ENCODE measurements at places on chromosomes 4 and X.

DNA sequence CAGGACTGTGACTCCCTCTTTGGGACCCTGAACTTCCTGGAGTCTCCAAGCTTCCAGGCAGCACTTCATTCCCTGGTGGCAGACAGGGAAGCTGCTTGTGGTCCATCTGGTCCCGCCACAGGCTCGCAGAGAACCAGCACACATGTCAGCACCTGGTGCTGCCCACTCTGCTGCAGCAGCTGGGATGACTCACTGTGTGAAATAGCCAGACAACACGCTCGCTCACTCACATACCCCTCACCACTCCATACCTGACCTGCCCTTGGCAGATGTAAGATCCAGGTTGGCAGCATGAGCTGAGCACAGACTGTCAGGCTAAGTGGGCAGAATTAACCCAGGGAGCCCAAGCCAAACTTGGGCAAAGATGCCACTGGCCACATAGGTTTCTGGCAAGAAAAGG is 613.5 kb downstream of the PCDH18 start:
- DNase-seq: no peak

- DNase-seq: no peak
Observed at GRCh38 chr4:113162089-113162488, 112.6 kb downstream of the ANK2 start.

GRCh38 chrX:45233531-45233930 is 32.9 kb upstream of the DIPK2B start:
- DNase-seq: no peak

DNA sequence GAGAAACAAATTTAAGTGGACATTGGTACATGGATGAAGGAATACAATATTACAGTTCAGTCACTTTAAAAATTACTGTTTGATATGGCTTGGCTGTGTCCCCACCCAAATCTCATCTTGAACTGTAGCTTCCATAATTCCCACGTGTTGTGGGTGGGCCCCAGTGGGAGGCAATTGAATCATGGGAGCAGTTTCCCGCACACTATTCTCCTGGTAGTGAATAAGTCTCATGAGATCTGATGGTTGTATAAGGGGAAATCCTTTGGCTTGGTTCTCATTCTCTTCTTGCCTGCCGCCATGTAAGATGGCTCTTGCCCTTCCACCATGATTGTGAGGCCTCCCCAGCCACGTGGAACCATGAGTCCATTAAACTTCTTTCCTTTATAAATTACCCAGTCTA is 804.2 kb upstream of the FRG1 start:
- no peak for DNase-seq

DNA sequence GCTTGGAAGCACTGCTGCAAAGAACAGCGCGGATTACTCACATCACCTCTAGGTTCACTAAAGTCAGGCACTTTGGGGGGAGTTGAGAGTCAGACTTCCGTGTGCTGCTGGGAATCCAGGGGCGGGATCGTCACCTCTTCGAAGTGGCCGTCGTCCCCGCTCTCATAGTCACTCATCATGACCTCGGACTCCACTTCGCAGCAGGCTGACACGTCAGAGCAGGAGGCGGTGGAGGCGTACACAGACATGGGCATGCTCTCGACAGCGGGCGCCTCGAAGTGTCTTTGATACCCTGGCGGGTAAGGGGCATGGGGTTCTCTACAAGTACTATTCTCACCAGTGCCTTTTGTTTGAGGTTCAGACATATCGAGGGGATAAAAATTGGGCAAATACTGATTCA is 33.1 kb upstream of the MTNR1A start:
- DNase-seq: no peak

GRCh38 chrX:22313766-22314165 is 41.1 kb downstream of the CBLL2 start:
- no peak for DNase-seq
